GM23338 (cell line): ENCODE measurements at places on chromosomes 16 and 17. TPM values are rescaled to one million over a fixed set of nuclear protein-coding genes. Genes with fewer than 3 reads are reported as not detected.
A peak's percentile ranks its signal among the peaks of the same experiment; 100 is the strongest.

DNA sequence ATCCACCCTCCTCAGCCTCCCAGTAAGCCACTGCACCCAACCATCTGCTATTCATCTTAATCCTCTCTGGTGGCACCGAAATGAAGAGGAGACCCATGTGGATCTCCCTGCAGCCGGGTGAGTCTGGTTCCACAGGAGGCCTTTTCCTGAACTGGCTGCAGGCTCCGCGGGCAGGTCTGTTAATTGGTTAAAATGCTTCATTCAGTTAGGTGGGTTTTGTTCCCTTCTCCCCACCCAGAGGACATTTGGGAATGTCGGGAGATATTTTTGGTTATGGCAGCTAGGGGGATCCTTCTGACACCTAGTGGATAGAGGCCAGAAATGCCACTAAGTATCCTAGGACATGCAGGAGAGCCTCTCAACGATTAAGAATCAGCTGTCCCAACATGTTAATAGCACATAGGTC, 16.7 kb downstream of the C16orf54 start:
- peaks cover 47% of the 10 kb centered on the region for H3K36me3 ChIP-seq
- H3K4me1 ChIP-seq, result no peaks in the 10 kb centered on the region
- peak; percentile 72 for DNase-seq
- 0 out of 2 replicates have a peak overlapping the region, but pooled peaks have one; percentile 39 for H3K27ac ChIP-seq
- H3K27me3 ChIP-seq, result no peaks in the 10 kb centered on the region
- no peak overlapping the region for H3K4me3 ChIP-seq

PRKCB gene
- 9.2 and 16.4 TPM in 2 replicates for total RNA-seq

PABPN1L gene
- total RNA-seq, result not detected in 2 replicates

DNA sequence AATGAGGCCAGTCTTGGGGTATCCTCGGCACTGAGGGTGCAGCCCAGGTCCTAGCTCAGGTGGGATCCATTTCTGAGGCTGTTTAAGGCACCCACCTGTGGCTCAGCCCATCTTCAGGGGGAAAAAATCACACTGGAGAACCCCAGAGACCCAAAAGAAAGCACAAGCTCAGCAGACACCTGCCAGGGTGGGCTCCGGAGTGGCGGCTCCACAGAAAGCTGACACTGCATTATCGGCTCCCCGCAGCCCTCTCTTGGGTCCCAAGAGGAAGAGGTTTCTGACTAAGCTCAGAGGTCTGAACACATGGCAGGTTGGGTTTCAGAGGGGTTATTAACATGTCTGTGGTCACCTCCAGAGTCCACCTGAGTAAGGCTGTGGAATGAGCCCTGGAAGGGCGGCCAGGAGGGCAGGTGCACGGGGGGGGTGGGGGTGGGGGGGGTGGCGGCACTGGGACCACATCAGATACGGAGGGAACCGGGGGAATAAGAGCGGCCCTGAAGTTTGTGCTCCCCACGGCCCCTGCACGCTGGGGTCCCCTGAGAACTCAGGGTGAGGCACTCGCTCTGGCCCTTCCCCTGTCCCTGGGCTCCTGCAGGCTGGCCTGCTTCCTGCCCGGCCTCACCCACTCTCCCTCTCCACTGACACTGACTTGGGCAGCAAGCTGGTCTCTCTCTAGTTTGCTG, 79.5 kb downstream of the TIMM22 start:
- H3K27ac ChIP-seq, result no peak overlapping the region
- H3K27me3 ChIP-seq, result no peaks in the 10 kb centered on the region
- H3K4me3 ChIP-seq, result no peak overlapping the region
- H3K36me3 ChIP-seq, result no peaks in the 10 kb centered on the region
- no peak for DNase-seq
- peaks cover 15% of the 10 kb centered on the region; the same call in 1 of the 2 replicates for H3K4me1 ChIP-seq

GRCh38 chr17:51255673-51256072, 4.2 kb downstream of the MBTD1 start:
- H3K36me3 ChIP-seq, result peaks cover 17% of the 10 kb centered on the region
- no peak for DNase-seq
- H3K4me3 ChIP-seq, result no peak overlapping the region
- peaks cover 13% of the 10 kb centered on the region for H3K4me1 ChIP-seq

OR1A1 gene
- total RNA-seq, result not detected in 2 replicates

DNA sequence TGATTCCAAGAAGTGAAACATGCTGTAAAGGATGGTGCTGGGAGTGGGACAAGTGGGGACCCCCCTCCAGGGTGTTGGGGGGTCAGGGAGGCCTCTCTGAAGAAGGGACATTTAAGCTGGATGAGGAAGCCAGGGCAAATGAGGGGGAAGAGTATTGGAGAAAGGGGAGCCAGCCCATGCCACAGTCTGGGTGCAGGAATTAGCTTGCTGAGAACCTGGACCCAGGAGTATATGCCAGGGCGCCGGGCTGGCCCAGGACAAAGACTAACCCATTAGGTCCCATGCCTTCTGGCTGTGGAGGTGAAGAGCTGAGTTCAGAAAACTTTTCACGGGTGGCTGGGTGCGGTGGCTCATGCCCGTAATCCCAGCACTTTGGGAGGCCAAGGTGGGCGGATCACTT, 45.6 kb upstream of the PIK3R6 start:
- H3K27me3 ChIP-seq, result no peaks in the 10 kb centered on the region
- H3K36me3 ChIP-seq, result no peaks in the 10 kb centered on the region
- H3K4me3 ChIP-seq, result no peak overlapping the region
- no peaks in the 10 kb centered on the region for H3K4me1 ChIP-seq
- no peak for DNase-seq

MTSS2 gene
- total RNA-seq, result 16.5 and 19.6 TPM in 2 replicates
